ENCODE measurements at places on chromosomes 3 and 15.

- no peak for DNase-seq
Observed at GRCh38 chr3:64865839-64866570, 178.2 kb upstream of the ADAMTS9 start.

DNA sequence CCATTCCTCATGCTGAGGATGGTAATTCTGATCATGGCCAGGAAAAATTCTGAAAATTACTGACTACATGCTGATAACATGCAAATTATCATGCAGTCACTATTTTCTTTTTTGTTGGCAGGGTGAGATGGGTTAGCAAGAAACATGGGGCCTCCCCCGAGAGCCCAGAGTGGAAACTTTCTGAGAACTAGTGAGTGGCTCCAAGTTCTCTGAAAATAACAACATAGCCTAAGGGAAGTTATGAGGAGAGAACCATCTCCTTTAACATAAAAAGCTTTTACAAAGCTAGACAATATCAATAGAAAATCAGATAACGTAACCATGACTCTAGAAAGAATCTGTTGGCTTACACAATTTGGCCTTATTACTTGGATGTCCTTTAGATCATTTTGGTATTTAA lies 254.2 kb downstream of the PLOD2 start:
- no peak for DNase-seq

GRCh38 chr3:128001576-128001975 lies 50.7 kb upstream of the SEC61A1 start:
- DNase-seq: no peak

DNA sequence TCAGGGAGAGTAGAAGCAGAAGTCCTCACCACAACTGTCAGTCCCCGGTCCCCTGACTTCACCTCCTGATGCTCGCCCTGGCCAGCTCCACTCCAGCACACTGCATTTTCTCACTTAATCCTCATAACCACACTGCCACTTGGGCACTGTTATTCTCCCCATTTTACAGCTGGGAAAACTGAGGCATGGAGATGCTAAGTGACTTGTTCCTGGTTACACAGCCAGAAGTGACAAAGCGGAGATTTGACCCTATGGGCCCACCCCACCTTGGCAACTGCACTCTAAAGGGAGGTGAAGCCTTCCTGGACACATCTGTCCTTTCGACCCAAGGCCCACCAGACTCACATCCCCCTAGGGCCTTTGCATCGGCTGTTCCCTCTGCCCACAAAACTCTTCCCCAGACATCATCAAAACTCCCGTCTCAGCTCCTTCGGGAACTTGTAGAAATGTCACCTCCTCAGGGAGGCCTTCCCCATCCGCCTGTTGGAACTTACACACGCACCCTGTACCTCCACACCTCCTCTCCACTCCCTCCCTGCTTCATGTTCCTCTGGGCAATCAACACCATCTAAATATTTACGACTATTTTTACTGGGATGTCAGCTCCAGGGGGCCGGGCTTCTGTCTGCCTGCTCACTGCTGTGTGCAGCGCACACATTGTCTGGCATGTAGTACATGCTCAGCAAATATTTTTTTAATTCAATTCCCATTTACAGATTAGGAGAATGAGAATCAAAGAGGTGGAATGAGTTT lies 3.1 kb downstream of the GRIP2 start:
- no peak for DNase-seq

- DNase-seq: no peak
Observed at GRCh38 chr3:143016321-143016972, 15.1 kb downstream of the U2SURP start.

- no peak for DNase-seq
Observed at GRCh38 chr15:22227411-22228100, 147.2 kb downstream of the OR4M2 start.

DNA sequence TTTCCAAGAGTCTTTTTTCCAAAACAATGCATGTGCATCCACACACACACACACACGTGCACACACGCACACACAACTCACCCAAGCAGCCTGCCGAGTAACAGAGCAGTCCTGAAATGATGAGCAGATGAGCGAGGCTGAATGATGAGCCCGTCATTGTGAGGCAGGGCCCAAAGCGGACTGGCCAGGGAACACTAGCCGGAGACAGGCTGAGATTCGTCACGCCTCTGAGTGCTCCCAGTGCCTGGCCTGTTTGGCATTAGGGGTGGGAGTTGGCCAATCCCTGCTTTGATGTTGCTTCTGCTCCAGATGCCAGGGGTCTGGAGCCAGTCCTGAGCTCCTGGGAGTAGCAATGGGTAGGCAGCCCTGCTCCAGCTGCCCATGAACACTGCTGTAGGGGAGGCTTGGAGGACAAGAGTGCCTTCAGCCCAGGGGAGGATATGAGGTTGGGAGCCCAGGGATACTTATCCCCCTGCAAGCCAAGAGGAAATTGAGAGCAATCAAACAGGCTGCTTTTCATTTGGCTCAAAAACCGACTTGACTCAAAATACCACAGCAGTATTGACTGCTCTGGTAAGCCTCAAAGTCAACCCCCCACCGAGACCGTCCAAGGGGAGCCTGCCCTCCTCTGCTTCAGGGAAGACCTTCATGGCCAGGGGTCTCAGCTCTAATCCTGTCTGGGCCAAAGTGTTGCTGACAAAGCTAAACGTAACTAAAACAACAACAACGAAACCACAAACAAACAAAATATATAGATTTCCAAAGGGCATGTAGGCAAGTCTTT lies 22.9 kb downstream of the COLQ start:
- no peak for DNase-seq

GRCh38 chr3:186220365-186220764 lies 111.5 kb upstream of the ETV5 start:
- DNase-seq: no peak

DNA sequence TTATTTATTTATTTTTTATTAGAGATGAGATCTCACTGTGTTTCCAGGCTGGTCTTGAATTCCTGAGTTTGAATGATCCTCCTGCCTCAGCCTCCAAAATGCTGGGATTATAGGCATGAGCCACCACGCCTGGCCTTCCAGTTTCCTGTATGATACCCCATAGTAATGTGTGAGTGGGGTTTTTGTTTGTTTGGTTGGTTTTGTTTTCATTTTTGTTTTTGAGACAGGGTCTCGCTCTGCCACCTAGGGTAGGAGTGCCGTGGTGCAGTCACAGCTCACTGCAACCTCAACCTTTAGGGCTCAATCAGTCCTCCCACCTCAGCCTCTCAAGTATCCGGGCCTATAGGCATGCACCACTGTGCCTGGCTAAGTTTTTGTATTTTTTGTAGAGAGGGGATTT lies 30.9 kb downstream of the GOLM2 start:
- no peak for DNase-seq

DNA sequence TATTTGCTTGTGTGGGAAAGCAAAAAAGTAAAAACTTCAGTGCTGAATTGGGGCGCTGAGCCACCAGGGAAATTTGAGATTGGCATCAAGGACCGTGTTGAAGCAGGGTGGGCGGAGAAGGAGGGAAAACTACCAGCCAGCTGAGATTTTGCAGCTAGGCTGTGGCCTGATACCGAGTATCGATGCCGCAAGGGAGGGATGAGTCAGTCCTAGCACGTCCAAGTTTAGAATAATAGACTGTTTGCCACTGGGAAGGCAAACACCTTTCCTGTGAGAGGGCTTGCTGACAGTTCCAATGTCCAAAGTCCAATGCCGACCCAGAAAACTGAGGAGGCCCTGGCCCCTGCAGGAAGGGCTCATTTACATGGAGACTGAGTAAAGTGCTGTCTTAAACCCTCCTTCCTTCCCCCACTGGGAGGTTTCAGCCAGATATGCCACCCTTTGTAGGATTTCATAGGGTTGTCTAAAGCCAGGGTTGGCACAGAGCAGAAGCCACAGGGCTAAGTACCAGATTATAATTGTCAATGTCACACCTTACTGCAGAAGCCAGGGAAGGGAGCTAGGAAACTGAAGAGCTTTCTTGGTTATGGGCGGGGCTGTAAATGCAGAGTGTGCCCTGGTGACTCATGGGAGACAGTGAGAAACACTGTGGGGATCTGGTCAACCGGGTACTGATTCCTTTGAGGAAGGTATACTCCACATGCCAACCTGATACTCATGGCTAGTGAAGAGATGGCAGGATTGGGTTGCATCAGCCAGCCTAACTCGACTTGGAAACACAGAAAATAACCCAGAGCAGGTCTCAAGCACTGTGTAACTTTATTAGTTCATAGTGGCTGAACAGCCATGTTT lies 28.4 kb upstream of the PIK3CB start:
- DNase-seq: no peak

GRCh38 chr3:196621611-196622010 lies 17.9 kb upstream of the NRROS start:
- no peak for DNase-seq

DNA sequence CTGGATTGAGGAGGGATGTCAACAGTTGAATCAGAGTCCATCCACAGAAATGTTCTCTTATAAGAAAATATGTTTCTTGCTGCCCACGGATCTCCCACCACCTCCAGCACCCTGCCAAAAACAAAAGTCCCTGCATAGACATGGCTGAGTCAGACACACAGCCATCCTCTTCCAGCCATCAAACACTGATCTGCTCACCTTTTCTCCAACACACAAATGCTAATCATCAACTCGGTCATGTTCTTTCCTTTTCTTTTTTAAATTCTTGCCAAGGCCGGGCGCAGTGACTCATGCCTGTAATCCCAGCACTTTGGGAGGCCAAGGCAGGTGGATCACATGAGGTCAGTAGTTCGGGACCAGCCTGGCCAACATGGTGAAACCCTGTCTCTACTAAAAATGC lies 110.7 kb upstream of the IL12A start:
- no peak for DNase-seq

- DNase-seq: no peak
Observed at GRCh38 chr15:79811406-79812405, 85.1 kb downstream of the MTHFS start.

- no peak for DNase-seq
Observed at GRCh38 chr3:152915695-152916094, 80.8 kb downstream of the P2RY1 start.

DNA sequence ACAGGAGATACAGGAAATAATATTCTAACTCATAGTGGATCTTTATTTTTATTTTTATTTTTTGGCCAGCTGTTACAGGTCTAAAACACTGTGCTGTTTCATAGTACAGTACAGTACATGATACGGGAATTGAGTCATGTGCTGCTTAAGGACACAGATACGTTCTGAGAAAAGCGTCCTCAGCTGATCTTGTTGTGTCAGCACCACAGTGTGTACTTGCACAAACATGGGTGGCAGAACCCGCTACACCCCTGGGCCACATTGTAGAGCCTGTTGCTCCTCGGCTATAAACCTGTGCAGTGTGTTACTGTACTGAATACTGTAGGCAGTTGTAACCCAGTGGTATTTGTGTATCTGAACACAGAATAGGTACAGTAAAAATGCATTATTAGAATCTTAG lies 183.4 kb downstream of the OR4M2 start:
- DNase-seq: no peak

- no peak for DNase-seq
Observed at GRCh38 chr15:99016680-99017321, 9.2 kb upstream of the PGPEP1L start.

DNA sequence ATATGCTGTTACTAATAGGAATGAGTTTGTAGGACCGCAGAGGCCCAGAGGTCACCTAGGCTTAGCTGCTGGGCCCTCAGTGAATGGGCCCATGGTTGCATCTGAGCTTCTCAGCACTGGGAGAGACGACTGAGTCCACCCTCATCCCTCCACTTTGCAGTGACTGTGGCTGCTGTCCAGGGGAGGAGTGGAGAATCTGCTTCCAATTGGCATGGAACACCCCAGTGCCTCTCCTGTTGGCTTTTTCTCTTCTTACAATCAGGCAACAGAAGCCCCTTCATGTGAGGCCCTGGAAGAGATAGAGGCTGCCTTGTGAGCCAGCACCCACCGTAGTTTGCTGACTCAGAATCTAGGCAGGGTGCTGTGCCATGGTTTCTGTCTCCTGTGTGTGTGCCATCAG lies 55.6 kb downstream of the ARNT2 start:
- no peak for DNase-seq

DNA sequence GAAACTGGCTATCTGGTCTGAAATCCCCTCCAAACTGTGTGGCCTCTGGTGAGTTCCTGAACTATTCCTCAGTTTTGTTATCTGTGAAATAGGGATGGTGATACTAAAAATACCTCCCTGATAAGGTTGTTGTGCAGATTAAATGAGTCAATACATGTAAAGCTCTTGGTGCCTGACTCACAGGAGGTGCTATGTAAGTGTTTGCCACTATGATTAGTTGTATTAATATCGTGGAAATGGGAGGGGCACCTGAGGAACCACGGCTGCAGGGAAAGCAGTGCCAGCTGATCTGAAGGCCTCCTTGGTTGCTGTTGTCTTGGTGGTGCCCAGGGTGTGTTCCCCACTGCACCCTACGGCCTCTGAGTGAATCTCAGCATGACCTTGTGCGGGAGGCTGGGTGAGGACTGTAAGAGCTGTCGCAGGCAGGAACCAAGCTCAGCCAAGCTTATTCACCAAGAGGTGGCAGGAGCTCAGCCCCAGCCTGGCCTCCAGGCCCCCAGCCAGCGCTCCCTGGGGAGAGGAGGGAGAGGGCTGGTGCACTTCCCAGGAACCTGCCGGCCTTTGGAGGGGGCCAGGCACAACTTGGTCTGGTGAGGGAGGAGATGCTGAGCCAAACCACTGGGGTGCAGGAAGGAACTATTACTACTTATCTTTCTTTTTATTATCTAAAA lies 44.8 kb upstream of the CCDC174 start:
- DNase-seq: no peak

GRCh38 chr3:140363801-140364200 lies 314.1 kb upstream of the TRIM42 start:
- DNase-seq: no peak

- no peak for DNase-seq
Observed at GRCh38 chr3:44330444-44330843, 8.1 kb upstream of the TCAIM start.

DNA sequence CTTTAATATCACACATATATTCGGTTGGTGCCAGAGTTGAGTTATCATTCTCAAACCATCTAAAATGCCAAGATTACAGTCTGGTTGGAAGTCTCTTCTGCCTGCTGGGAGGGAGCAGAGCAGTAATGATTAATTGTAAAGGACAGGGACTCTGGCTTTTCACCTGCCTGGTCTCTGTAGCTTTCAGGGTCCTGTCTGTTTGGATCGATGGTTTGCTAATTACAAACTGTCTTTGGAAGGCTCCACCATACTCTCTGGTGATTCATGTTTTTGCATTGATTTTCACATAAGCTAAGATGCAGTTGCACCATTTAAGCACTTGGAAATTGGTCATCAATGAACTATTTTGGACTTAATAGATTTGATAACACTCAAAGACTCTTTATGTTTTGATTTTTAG lies 350.4 kb upstream of the SATB1 start:
- no peak for DNase-seq

- DNase-seq: no peak
Observed at GRCh38 chr3:98680723-98681122, 82.4 kb upstream of the ST3GAL6 start.

GRCh38 chr3:171248426-171249111 lies 211.6 kb downstream of the TNIK start:
- no peak for DNase-seq

DNA sequence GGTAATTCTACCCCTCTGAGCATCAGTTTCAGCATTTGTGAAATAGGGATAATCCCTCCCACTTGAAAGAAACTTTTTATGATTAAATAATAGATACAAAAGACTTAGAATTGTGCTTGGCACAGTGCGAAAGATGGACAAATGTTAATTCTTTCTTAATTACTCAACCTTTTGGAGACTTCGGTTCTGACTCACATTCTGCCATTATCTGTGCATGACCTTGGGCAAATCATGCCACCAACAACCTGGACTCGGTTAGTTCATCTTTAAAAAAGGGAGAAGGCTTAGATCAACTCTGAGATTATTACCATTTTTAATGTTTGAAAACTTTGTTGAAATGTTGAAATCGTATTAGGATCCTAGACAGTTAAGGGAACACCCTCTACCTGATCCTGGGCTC lies 40.6 kb upstream of the POLR2M start:
- no peak for DNase-seq
